ENCODE measurements at places on chromosomes 11 and 22.

GRCh38 chr11:4048340-4048739 lies 46.3 kb upstream of the RRM1 start:
- no peak for DNase-seq

DNA sequence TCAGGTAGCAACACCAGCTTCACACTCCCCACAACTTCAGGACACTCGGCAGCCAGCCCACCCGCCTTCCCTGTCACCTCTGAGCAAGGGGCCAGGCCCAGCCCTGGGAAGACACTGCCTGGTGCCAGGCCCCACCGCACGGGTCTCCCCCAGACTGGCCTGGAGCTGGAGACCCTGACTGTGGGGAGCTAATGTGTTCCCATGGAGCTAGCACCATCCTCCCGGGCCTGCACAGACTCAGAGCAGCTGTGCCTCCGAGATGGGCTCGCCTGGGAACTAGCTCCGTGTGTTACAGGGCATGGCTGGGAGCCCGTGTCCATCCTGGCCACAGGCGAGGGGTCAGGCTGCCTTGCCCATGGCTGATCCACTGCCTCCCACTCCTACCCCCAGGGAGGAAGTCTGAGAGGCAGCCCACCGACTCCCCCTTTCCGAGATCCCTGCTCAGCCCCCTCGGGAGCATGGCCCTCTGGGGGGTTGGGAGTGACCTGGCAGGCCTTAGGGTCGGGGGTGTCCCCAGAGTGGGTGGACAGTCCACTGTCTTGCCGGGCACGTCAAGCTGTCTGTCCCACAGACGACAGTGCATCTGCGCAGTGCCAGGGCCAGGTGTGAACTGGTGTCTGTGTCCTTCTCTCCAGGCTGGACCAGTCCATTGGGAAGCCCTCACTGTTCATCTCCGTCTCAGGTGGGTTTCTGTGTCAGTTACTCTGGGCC lies 76.7 kb upstream of the KCNQ1OT1 start:
- no peak for DNase-seq

DNA sequence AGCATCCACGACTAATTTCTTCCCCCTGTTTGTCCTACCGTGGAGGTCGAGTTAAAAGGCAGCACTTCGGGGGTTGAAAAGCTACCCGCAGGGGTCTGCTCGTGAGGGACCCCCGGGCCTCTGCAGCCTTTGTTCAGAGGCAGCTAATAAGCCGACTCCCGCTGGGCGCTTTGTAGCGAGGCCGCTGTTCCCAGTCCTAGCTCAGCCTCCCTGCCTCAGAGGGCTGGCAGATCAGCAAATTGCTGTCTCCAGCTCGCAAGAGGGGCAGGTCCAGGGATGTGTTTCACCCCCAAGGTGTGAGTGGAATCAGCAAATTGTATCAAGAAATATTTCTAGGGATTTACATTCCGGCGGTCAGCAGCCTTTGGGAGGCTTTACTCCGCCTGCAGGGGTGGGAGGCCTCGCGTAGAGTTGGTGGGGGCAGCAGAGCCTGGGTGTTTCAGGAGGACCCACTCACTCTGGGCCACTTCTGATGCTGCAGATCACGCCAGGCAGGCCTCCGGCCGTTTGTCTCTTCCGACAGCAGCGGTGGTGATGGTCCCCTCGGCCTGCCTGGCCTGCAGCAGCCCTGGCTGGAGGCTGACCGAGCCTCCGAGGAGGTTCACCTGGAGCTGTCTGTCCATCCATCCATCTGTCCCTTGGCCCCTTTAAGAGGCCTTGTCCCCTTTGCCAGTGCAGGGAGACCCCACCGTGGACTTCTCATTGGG lies 21.6 kb upstream of the KCNQ1OT1 start:
- DNase-seq: no peak

GRCh38 chr11:94840209-94840608 lies 72.1 kb downstream of the AMOTL1 start:
- no peak for DNase-seq
